Body of pancreas (tissue), 4 donors: ENCODE measurements at places on chromosomes 16 and 17.

DNA sequence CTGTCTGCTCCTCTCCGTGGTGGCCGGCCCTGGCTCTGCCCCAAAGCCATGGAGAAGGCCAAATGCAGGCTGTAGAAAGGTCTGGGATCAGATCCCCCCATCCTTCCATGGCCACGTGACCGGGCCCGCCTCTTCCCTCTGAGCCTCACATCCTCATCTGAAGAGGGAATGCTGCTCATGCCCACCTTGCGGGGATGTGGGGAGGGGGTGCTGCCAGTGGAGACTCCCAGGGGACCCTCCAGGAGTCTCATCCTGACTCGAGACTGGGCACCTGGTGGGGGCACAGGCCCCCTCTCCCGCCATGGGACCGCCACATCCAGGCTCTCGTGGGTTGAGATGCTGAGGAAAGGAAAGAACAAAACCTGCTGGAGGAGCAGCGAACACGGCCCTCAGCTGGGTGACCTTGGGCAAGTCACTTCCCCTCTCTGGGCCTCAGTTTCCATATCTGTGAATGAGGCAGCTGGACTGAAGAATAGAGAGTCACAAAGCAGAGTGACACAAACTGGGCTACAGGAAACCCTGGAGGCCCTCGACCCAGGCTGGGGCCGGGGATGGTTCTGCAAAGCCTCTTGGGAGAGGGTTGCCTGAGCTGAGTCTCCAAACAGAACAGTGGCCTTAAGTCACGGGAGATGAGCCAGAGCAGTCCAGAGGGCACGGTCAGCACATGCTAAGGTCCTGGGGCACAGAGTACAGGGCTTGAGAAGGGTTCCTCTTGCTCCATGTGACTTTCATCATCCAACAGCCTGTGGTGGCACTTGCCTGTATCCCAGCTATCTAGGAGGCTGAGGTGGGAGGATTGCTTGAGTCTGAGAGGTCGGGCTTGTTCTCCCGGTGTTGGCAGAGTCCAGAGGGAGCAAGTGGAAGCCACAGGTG lies 30.1 kb downstream of the SOCS1 start:
- H3K4me1 ChIP-seq, result peaks cover 4% of the 10 kb centered on the region
- H3K27ac ChIP-seq, result no peak overlapping the region
- no peaks in the 10 kb centered on the region for H3K27me3 ChIP-seq
- no peak for DNase-seq
- no peaks in the 10 kb centered on the region for H3K36me3 ChIP-seq
- H3K4me3 ChIP-seq, result no peak overlapping the region

- DNase-seq, result no peak
- H3K27me3 ChIP-seq, result no peaks in the 10 kb centered on the region
- no peak overlapping the region for H3K4me3 ChIP-seq
- peaks cover 8% of the 10 kb centered on the region for H3K4me1 ChIP-seq
- no peak overlapping the region for H3K27ac ChIP-seq
Measured at GRCh38 chr17:69350911-69351310, 24.0 kb upstream of the ABCA5 start.

GRCh38 chr17:63984651-63985386 lies 12.1 kb upstream of the SCN4A start:
- no peaks in the 10 kb centered on the region for H3K27me3 ChIP-seq
- no peak overlapping the region for H3K27ac ChIP-seq
- no peak overlapping the region for H3K4me3 ChIP-seq
- DNase-seq, result peak; percentile 50
- peaks cover 14% of the 10 kb centered on the region for H3K4me1 ChIP-seq

GRCh38 chr17:59410049-59410437 lies 78.6 kb downstream of the YPEL2 start:
- H3K27me3 ChIP-seq, result no peaks in the 10 kb centered on the region
- peaks cover 24% of the 10 kb centered on the region for H3K4me1 ChIP-seq
- no peak overlapping the region for H3K27ac ChIP-seq
- no peak for DNase-seq

DNA sequence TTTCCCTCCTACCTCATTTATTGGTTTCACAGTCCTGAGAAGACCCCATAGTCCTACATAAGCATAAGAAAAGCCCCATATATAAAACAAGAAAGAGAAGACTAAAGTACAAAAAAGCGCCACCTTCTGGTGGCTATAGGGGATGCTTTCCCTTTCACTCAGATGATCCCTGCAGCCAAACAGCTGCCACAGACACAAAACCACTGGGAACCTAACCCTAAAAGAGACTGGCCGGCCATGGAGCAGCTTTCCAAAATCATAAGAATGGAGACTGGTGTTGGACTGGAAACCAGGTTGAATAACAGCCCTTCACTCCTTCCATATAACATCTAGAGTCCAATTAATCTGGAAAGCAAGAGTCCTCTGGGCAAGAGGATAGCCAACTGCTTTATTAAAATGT lies 11.4 kb downstream of the DYNC1LI2 start:
- H3K36me3 ChIP-seq, result peaks cover 24% of the 10 kb centered on the region
- H3K27me3 ChIP-seq, result no peaks in the 10 kb centered on the region
- H3K4me1 ChIP-seq, result peaks cover 34% of the 10 kb centered on the region
- peak overlapping the region; percentile 81 for H3K27ac ChIP-seq

DNA sequence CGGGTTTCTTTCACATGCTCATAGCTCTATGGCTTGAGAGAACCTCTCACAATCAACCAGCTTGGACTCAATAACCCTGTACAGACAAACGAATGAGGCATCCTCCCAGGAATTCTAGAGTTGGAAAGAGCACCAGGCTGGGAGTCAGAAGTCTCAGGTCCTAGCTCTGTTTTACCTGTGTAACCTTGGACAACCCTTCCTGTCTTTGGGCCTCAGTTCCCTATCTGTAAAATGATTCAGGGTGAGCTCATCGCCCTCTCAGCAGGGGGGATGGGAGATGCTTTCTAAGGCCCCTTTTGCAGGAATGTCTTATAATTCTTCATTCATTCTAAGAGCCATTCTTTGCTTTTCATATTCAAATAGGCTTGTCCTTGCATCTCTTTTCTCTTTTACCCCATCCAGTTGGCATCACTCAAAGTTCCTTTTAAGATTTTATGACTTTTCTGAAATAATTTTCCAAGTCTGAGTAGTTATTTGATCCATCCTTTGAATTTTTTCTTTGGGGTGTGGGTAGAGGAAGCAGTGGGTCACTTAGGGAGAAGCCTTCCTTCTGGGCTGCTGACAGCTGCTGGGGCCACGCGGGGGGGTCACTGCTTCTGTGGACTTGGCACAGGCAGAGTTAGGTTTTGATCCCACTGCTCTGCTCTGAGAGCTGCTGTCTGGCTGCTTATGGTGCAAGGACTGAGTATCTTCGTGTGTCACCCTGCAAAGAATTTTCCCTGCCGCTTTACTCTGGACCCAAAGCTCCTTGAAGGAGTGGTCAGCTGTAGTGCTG lies 102.7 kb downstream of the UTP18 start:
- H3K36me3 ChIP-seq, result no peaks in the 10 kb centered on the region
- H3K4me3 ChIP-seq, result no peak overlapping the region
- no peak for DNase-seq
- no peaks in the 10 kb centered on the region for H3K27me3 ChIP-seq
- H3K27ac ChIP-seq, result no peak overlapping the region

DNA sequence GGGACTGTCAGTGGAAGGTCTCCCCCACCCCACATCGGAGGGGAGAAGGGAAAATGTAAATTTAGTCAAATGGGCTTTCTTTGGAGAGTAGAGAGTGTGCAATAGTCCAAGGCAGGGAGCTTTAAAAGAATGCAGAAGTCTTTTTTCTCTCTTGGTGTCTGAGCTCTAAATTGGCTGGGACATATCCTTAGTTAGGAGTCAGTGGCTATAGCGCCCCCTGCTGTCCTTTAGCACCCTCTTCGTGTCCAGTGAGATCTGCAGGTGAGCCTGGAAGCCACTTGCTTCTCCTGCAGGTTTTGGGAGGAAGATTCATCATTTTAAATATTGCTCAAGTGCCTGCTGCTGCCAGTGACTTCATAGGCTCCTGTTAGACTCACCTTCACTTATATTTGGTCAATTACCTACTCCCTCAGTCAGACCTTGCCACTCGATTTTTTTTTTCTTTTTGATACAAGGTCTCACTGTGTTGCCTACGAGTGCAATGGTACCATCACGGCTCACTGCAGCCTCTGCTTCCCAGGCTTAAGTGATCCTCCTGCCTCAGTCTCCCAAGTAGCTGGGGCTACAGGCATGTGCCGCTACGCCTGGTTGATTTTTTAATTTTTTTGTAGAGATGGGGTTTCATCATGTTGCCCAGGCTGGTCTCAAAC lies 174.8 kb downstream of the PRKCB start:
- no peak overlapping the region for H3K27ac ChIP-seq
- H3K4me1 ChIP-seq, result no peaks in the 10 kb centered on the region
- no peaks in the 10 kb centered on the region for H3K36me3 ChIP-seq
- DNase-seq, result peak; percentile 64
- H3K27me3 ChIP-seq, result no peaks in the 10 kb centered on the region

DNA sequence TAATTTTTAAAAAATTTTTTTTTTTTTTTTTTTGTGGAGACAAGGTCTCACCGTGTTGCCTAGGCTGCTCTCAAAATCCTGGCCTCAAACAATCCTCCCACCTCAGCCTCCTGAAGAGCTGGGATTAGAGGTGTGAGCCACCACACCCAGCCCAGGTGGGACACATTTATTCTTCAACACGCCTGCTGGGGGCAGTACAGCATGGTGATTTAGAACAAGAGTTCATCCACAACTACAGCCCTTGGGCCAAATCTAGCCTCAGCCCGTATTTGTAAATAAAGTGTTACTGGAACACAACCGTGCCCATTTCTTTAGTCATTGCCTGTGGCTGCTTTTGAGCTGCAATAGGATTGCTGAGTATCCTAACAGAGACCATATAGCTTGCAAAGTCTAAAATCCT lies 92.8 kb downstream of the KATNIP start:
- no peaks in the 10 kb centered on the region for H3K36me3 ChIP-seq
- DNase-seq, result no peak
- no peak overlapping the region for H3K27ac ChIP-seq
- H3K4me1 ChIP-seq, result no peaks in the 10 kb centered on the region
- H3K27me3 ChIP-seq, result no peaks in the 10 kb centered on the region

DNA sequence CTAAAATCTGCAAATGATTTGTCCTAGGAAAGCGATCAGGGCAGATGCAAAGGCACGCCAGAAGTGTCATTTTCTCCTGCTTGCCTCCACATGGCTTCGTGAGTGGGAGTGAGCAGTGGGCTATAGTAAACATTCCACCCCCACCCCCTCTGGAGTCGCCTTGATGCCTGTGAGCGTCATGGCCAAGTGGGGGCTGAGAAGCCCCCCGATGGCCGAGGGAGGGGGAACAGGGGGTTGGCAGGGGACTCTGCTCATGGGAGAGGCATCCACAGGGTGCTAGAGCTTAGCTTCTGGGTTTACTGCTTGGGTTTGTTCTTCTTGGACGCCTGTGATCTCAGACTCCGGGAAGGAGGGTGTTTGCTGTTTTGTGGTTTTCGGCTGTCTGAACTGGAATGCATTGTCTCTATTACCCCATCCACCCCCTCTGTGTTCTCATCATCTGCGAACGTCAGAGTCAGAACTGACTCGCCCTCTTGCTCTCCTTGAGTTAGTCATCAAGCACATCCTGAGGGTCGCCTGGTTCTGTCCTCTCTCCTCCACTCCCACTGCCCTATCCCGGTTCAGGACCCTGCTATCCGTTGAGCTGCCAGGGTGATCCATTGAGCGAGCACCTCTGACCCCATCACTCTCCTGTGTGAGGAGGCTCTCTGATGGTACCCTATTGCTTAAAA lies 15.4 kb downstream of the TNS4 start:
- DNase-seq, result no peak
- peaks cover 10% of the 10 kb centered on the region for H3K4me1 ChIP-seq
- H3K36me3 ChIP-seq, result no peaks in the 10 kb centered on the region
- no peak overlapping the region for H3K27ac ChIP-seq
- no peaks in the 10 kb centered on the region for H3K27me3 ChIP-seq

- no peak overlapping the region for H3K4me3 ChIP-seq
- no peaks in the 10 kb centered on the region for H3K4me1 ChIP-seq
- no peaks in the 10 kb centered on the region for H3K36me3 ChIP-seq
- no peak overlapping the region for H3K27ac ChIP-seq
- no peak for DNase-seq
Measured at GRCh38 chr16:76345163-76345661, 68.0 kb downstream of the CNTNAP4 start.

- H3K36me3 ChIP-seq, result no peaks in the 10 kb centered on the region
- no peaks in the 10 kb centered on the region for H3K27me3 ChIP-seq
- no peak overlapping the region for H3K4me3 ChIP-seq
- DNase-seq, result peak; percentile 39
- H3K27ac ChIP-seq, result no peak overlapping the region
Measured at GRCh38 chr17:74919440-74920305, 3.4 kb downstream of the USH1G start.

GRCh38 chr17:74274709-74275340 lies 791 bp downstream of the DNAI2 start:
- H3K4me1 ChIP-seq, result peaks cover 10% of the 10 kb centered on the region
- no peaks in the 10 kb centered on the region for H3K36me3 ChIP-seq
- DNase-seq, result no peak
- no peak overlapping the region for H3K4me3 ChIP-seq
- no peaks in the 10 kb centered on the region for H3K27me3 ChIP-seq

- H3K27me3 ChIP-seq, result no peaks in the 10 kb centered on the region
- no peaks in the 10 kb centered on the region for H3K36me3 ChIP-seq
- no peaks in the 10 kb centered on the region for H3K4me1 ChIP-seq
- no peak for DNase-seq
Measured at GRCh38 chr16:85995541-85996423, 96.8 kb downstream of the IRF8 start.
